PC-9 (cell line): ENCODE measurements at places on chromosomes 16 and 17.

DNA sequence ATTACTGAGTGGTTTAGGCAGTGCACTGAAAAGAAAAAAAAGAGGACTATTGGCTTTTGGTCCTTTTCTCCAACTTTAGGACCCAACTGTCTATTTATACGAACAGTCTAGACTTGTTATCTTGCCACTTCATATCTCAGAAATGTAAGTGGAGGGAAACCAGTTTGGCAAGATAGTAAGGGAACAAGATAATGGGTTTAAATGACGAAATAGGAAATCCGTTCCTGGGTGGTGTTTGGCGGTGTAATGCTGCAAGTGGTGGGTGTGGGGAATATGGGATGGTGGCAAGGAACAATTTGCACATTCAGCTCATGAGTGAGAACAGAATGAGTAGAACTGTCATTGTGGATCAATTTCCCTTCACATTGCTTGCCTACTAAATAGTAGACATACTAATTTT is 44.7 kb downstream of the GRB7 start:
- peak; percentile 94 for DNase-seq

DNA sequence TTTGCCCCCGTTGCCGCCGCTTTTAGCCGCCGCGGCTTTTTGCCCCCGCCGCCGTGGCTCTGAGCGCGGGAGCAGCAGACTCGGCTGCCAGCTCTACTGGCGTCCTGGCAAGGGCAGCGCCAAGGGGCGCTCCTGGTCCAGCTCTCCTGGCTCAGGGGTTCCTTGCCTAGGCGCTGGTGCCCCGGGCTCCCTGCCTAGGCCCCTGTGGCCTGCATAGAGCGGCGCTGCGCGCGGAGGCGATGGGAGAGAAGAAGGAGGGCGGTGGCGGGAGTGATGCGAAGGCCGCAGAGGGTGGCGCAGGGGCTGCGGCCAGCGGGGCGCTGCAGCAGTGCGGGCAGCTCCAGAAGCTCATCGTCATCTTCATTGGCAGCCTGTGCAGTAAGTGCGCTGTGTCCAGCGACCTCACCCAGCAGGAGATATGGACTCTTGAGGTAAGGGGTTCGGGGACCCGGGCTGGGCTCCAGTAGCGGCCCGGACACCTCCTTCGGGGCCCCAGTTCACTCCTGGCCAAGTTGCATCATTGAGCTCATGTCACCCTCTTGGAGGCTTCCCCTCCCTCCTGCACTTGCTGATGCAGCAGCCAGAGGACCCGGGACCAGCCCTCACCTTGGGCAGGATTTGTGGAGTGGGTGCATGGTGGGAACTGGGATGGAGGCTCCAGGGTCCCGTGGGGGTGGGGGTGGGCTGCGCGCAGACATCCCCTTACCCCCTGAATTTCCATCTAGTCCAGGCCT is 1344.4 kb downstream of the TP53TG3F start:
- no peak for DNase-seq

DNA sequence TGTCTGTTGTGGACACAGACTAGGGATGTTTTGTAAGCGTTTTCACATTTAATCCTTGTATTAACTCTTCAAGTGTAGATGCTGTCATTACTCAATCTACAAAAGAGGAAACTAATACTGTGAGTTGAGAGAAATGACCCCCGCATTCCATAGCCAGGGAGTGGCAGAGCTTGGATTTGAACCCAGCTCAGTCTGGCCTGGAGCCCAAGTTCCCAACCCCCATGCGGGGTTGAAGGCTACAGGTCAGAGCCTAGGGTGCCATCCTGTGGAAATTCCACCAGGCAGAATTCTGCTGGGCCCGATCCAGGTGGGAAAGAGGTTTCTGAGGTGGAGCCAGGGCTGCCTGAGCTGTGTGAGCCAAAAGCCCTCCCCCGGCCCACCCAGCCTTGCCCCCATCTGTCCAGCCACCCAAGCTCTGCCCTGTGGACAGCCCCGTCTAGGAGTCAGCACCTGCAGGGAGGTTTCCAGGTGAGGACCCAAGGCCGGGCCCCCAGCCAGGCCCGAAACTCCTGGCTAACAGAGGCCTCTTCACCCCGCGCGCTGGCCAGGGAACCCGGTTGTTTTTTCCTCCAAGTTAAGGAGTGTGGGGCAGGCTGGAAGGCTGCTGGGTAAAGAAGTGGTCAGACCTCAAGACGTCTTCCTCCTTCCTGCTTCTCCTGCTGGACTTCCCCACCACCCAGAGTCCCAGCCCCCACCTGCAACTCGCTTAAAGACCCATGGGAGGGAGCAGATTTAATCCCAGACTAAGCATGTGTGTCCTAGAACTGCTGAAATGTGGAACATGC is 5.7 kb downstream of the MMP15 start:
- no peak for DNase-seq

DNA sequence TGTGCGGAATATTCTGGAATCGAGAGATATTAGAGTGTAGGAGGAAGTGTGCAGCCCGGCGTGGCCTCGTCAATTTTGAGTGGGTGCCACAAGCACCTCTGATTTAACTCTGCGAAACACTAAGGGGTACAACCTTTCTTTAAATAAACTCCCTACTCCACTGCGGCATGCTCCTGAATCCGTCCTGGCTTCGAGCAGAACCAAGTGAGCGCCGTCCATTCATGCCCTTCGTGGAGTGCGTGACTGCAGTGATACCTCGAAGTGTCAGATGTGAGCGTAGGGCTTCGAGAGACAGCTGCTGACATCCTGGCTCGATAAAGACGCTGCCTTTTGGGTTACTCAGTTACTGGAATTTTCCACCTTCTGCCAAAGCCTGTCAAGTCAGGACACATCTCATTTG is 128.8 kb downstream of the FOXL1 start:
- no peak for DNase-seq

DNA sequence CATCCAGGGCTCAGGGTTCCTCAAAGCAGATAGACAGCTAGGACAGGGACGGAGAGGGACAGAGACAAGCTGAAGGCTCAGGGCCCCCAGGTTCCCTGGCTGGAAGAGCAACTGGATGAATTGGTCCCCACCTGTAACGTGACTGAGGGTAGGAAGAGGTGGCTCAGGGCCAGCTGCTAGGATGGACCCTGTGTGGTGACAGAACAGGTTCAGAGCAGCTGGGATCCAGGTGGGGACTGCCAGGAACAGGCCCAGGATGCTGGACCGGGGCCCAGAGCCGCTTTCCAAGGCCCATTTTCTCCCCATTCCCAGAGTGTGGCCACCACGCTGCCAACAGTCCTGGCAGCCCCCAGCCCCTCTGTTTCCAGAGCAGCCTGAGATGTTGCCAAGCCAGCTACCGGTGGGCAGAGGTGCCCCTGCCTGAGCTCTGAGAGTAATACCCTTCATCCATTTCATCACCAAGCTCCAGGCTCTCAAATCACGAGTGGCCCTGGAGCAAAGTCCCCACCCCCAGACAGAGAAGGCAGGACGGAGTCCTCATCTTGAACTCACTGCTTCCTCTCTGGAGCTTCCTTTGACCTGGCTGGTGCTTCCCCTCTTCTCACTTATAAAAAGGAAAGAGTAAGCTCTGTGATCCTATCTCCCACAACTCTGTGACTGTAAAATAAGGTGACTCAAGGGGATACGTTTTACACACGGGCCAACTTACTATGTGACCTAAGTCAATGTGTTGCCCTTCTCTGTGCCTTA is 79.6 kb downstream of the TMEM132E start:
- no peak for DNase-seq
